HuH-7 (cell line): ENCODE measurements at places on chromosomes 4 and X.

DNA sequence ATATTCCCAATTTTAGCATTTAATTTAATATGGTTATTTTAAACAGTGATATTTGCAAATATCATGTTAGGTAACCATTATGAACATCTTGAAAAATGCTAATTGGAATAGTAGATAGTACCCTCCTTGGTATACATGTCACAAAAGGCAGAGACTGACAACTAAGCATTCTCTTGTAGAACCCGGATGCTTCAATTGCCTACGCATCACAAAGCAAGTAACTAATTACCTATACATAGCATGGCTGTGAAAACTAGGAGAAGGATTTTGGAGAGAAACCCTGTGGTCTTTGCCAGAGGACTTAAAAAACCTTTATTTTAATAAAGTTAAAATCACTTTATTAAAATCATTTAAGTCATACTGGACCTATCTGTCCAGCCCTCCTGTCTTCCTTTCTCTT is 764.1 kb upstream of the TENM3 start:
- no peak for DNase-seq

DNA sequence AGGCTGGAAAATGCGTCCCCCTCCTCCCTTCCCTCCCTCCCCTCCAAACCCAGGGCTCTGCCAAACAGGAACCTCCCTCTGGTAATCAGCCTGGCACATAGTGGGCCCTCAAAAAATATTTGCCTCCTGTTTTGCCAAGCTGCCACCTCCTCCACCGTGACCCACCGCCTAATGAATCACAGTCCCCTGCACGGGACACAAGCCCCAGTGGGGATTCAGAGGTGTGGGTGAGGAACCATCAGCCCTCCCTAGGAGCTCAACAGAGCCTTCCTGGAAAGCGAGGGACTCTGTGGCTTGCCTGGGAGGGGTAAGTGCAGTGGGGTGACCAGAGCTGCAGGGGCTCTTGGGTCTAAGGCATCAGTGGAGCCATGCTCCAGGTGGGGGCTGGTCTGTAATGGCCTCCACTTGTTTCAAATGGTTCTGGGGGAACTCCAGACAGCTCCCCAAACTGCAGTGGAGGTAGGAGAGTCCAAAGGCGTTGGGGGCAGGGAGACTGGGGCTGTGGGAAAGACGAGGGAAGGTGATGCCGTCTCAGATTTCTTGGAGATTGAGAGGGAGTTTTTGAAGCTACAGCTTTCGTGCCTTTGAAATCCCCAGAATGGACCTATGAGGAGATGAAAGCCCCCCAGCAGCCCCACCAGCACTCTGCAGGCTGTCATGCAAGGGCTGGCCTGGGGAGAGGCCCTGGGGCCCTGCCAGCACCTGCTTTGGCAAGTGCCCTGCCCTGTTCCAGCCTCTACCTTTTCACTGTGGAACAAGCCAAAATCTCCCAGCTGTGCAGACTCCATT is 1.0 kb upstream of the PPP2R2C start:
- DNase-seq: no peak

DNA sequence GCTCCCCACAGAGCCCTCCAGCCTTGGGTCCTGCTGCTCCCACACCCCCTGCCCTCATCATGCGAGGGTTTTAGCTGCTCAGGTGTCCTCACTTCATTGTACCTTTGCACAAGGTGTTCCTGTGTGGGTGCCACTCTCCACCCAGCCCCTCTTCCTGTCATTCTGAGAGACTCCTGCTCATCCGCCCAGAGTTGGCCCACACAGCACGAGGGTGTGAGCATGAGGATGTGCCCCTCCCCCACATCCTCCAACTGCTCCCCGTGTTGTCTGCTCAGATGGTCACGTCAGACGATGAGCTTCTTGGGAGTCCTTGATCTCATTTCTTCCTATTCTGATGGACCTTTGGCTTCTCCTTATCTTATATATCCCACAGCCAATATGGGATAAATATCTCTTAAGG is 53.2 kb downstream of the HTT-AS start:
- no peak for DNase-seq

DNA sequence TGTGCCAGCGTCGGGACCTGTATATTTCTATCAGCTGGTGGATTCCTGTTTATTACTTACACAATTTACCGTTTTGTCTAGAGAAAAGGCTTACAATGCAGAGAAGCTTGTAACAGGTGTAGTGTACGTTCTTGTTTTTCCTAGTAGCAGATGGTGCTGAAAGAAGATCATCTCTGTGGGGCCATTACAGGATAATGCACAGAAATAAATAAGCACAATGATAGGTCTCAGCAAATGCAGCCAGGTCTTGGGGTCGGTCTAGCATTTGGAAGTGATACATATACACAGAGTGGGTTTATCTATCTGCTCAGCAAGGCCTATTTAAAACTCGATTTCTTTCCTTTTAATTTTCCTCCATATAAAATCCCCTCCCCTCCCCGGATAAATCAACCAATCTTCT is 180.9 kb upstream of the LCORL start:
- DNase-seq: no peak
